Astrocyte (in vitro differentiated cells and primary cell): ENCODE measurements at places on chromosomes 11 and 22.

- no peak for DNase-seq
Measured at GRCh38 chr11:118263112-118263511, 985 bp downstream of the MPZL2 start.

- peak; percentile 20 for DNase-seq
Measured at GRCh38 chr11:4607096-4607495, 935 bp downstream of the TRIM68 start.

- no peak for DNase-seq
Measured at GRCh38 chr11:66561975-66562248, 6.5 kb downstream of the CTSF start.

- no peak for DNase-seq
Measured at GRCh38 chr11:43278193-43278956, 33.4 kb upstream of the API5 start.

DNA sequence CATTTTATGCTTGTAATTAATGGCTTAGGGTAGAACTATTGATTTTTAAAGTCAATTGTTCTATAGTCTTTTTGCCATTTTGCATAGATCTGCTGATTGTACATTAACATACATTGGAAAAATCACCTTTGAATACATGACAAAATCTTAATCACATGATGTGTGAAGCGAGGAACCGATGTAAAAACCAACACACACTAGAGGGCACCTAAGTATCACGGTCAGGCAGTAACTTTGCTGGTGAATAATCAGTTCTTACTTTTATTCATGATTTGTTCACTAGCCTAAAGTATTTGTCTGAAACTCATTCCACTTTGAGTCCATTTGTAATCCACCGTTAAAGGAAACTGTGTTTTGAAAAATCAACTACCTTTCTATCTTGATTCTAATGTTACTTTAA, 28.2 kb downstream of the JHY start:
- peak; percentile 16 for DNase-seq

DNA sequence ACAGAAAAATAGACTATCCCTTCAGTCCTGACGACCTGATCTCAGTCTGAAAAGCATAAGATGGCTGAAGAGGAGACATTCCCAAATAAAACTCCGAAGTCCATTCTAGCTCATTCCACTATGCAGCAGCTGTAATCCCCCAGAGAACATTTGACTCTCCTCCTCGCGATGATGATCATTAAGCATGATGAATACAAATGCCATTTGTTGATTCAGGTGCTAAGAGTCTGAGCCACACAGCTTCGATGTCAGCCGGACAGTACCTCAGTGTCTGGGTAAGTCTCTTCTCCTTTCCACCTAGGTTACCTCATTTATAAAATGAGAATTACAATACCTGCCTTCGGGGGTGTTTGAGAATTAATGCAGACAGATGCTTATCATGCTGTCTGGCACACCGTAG, 94.8 kb downstream of the TENM4 start:
- DNase-seq: no peak

DNA sequence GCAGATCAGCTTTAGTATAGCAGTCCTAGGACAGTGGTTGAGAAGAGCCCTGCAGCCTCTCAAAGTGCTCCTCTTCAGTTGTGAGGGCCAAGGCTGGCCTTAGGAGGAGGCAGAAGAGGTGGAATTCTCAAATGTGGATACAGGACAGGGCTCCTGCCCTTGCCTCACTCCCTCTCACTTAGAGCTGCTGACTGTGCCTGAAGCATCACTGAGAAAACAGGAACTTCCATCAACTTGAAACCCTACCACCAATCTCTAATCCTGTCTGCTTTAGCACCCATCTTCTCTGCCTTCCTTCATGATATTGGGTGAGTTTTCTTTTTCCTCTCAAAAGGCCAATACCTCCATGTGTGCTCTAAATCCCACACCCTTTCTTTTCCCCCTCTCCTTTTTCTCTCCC, 14.4 kb upstream of the UCP3 start:
- DNase-seq: no peak

DNA sequence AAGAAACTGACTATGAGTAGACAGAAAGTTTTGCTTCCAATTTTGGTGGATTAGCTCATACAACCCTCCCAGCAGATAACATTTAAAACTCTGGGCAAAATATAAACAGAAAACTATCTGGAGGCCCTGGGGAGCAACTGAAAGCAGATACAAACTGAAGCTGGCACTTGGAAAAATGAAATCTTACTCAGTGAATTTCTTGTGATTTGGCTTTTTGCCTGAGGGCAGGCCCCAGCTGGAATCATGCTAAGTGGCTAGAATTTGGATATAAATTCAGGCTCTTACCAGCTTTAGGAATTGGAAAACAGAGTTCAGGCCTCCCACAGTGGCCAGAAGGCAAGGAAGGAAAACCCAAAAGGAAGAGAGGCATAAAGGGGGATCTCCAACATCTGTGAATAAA, 85.8 kb downstream of the EFCAB6 start:
- DNase-seq: no peak

GRCh38 chr22:42436404-42436803, 4.2 kb upstream of the NFAM1 start:
- no peak for DNase-seq

GRCh38 chr11:11798586-11799438, 43.0 kb upstream of the USP47 start:
- peak; percentile 46 for DNase-seq

GRCh38 chr22:17496841-17497240, 66.5 kb upstream of the SLC25A18 start:
- no peak for DNase-seq

- DNase-seq: peak; percentile 99
Measured at GRCh38 chr11:122215244-122215992, 99.4 kb upstream of the BLID start.

DNA sequence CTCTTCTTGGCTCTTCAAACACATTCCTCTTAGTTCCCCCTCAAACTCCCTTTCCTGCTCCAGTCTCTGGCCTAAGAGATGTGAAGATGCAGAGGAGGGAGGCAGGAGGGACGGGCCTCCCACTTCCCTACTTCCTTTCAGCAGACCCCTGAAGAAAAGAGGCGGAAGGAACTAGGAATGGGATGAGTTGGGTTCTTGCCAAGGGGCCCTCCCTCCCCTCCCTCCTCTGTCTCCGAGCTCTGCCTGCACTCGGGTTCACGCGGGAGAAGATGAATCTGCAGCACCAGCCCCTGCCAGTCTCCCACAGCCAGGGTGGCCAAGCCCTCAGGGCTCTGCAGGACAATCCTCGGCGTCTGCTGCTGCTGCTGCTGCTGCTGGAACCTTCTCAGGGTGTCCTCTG, 24.3 kb upstream of the PKNOX2 start:
- no peak for DNase-seq

DNA sequence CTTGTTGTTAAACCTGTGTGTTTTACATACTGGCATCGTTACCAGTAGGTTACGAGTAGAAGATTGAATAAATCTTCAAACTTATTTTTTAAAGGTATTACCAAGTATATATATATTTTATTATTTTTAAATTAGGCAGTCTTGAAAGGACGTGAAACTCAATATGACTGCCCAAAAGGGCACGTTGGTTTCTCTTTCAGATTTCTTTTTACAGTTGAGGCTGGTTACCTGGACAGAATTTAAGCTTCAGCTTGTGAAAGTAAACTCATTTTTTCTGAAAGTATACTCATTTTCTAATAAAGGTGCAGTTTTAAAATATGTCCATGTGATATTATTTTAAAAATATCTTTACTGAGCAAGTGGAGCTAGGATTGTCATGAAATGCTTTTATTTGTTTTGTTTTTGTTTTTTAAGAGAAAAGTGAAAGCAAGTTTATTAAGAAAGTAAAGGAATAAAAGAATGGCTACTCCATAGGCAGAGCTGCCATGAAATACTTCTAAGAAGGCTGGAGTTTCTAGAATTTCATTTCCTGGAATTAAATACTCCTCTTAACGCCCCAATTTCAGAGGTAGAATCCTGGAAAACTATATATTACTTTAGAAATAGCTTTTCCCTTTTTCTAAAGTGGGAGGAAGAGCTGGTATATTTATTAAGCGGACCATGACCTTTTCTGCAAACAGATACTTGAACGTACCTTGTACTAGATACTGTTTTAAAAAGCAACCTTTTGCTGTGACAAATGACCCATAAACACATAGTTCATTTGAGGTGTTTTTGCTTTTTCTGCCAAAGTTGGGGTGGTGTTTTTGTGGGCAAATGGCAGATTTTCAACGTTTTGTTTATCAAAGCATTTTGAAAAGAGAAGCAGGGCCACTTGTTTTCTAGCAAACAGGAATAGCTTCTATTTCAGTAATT, 1.9 kb downstream of the FBXO7 start:
- DNase-seq: no peak

DNA sequence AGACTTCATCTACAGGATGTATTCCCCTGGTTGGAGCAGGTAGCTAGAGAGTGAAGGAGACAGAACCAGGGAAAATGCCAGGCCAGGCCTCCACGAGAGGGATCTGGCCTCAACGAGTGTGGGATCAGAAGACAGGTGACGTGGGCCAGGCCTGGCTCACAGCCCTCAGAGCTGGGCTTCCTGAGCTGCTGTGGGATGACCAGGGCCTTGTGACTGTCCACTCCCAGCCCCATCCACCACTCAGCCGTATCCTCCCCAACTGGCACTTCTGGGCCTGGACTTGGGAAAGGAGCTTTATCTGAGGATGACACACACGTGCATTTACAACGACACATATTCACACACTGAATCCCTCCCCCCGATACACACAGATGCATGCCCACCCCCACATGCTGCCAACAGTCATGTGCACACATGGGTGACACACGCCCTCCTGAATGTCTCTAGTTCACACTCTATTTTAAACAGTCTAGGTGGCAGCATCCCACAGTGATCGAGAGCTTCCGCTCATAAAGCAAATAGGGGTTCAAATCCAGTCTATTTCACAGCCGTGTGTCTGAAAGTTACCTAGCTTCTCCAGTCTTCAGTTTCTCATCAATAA, 93.1 kb downstream of the TP53I11 start:
- no peak for DNase-seq

- no peak for DNase-seq
Measured at GRCh38 chr11:82194521-82194920, 539.1 kb downstream of the FAM181B start.

DNA sequence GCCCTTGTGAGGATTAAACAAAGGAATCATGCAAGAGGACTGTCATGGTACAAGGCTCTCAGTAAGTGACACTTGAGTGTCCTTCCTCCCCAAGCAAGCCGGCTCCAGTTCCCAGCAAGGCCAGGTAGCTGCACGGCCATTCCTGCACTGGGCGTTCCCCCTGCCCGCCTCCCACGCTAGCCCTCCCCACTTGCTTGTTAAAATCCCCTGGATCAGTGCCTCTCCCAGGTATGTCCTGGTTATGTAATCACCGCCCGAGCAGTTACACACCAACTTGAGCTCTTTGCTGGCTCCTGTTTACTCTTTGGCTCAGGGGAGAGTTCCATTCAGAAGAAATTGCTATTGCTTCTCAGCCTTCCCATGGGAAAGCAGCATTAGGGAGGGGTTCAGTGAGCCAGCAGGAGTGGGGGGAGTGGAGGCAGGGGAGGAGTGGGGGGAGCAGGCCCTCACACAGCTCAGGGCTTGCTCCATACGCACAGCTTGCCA, 19.4 kb upstream of the MYEOV start:
- DNase-seq: no peak

DNA sequence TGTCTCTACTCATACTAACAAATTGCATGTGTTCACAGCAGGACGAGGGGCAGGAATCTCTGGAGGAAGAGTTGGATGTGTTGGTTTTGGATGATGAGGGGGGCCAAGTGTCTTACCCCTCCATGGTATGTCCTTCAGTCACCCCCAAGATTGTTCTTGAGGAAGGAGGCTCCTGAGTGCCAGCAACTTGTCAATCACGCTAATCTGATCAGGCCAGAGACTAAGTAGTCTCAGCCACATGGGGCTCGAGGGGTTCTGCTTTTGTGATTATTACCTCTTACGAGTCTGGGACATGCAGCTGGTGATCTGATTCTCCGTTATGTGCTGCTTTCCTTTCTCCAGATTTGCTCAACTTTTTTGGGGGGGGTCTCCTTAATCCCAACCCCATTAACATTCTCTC, 54.3 kb downstream of the CTNND1 start:
- no peak for DNase-seq

DNA sequence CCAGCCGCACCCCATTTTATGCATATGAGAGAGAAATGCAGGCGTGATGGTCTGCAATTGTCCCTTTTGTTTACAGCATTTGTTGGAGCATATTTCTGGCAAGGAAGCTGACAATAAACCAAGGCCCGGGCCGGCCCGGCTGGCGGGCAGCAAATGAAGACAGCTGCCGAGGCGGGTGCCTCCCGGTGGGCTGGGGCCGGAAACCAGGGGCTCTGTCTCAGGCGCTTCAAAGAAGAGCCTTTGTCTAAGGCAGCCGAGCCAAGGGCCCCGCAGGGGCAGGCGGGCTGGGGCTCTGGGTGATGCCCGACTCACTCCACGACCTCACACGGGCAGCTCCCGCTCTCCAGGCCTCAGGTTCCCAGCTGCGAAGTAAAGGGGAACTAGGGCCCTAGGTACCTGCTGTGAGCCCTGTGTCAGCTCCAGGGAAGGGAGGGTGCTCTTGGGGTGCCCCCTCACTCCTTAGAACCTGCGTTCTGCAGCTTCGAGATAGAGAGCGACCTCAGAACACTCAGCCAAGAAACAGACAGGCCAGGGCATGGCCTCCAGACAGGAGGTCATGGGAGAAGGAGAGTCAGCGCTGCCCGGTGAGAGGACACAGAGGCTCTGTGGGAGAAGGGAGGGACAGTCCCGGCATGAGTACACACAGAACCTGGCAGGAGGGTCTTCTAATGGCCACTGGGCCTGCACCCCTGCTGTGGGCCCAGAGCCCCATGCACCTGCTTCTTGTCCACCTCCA, 2.4 kb downstream of the LINC01488 start:
- no peak for DNase-seq

DNA sequence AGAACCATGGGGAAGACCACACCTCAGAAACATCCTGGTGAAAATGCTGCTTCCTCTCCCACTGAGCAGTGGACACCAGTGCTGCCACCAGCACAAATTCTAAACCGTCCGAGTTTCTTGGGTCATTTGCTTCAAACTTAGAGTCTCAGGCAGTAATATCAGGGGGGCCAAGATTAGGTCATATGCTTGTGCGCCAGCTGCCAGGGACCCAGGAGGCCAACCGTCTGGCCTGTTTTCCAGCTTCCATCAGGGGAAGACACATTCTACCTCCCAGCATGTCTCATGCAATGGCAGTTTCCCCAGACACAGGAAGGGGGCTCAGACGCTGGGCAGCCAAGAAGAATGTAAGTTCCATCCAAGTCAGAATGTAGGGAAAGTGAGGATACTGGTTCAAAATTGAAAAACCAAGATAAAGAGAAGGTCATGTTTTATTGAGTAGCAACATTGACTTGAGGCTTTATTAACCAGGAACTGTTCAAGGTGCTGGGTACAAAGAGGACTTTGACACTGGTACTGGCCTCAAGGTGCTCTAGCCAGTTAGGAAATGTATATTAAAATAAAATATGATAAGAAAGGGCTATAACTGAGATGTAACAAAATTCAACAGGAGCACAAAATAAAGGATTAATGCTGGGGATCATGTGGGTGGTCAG, 59.7 kb upstream of the EED start:
- no peak for DNase-seq
